Activated effector memory CD4-positive, alpha-beta T cell treated with Interleukin-2 at 50 U/mL for 16 hours (primary cell): ENCODE measurements at places on chromosomes 1 and 21.

GRCh38 chr21:29604076-29604475 lies 305.4 kb downstream of the BACH1 start:
- DNase-seq = no peak

- DNase-seq = no peak
Measured at GRCh38 chr1:239558991-239559390, 172.6 kb downstream of the CHRM3 start.

DNA sequence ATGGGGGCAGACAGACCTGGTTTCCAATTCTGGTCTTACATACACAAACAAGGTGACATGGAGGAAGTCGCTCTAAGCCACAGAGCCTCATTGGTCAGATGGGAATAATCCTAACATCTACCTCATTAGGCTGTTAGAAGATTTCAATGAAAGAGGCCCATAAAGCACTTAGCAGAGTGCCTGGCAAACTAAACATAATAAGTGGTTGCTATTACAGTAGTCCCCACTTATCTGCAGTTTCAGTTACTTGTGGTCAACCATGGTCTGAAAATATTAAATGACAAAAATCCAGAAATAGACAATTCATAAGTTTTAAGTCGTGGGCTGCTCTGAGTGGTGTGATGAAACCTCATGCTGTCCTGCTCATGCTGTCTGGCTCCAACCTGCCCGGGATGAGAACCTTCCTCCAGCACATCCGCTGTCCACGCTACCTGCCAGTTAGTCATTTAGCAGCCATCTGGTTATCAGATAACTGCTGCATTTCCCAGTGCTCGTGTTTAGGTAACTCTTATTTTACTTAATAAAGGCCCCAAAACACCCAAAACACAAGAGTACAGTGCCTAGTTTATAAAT lies 112.3 kb downstream of the DDX20 start:
- DNase-seq = no peak

GRCh38 chr1:216691710-216692109 lies 31.5 kb downstream of the ESRRG start:
- no peak for DNase-seq

- DNase-seq = no peak
Measured at GRCh38 chr1:23779826-23780371, 1.7 kb downstream of the PITHD1 start.

- DNase-seq = no peak
Measured at GRCh38 chr1:183609313-183609712, 19.1 kb upstream of the NCF2 start.

- DNase-seq = no peak
Measured at GRCh38 chr1:7702365-7702764, 68.7 kb upstream of the VAMP3 start.

DNA sequence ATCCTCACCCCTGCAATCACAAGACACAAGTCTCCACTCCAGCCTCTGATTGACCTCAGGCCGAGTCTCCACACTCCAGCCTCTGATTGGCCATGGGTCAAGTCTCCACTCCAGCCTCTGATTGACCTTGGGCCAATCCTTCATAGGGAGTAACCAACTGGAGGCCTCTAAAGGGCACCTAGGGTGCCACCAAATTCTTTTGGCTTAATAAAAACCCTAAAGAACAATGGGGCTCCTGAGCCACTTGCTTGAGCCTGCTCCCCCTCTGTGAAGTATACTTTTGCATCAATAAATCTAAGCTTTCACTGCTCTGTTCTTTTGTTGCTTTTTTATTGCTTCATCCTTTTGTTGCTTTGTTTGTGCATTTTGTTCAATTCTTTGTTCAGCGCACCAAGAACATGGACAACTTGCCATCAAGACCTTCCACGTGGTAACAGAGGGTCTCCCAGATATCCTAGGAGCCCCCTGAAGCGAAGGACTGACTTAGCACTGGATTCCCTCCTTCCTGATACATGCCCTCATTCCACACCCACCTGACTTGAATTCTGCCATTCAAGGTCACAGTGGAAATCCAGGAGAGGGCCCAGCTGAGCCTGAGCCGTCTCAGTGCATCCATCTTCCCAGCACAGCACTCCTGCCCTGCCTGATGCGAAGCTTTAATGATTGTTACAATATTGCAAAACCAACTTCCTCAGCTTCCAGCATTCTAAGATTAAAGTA lies 152.9 kb downstream of the NPHP4 start:
- DNase-seq = no peak

DNA sequence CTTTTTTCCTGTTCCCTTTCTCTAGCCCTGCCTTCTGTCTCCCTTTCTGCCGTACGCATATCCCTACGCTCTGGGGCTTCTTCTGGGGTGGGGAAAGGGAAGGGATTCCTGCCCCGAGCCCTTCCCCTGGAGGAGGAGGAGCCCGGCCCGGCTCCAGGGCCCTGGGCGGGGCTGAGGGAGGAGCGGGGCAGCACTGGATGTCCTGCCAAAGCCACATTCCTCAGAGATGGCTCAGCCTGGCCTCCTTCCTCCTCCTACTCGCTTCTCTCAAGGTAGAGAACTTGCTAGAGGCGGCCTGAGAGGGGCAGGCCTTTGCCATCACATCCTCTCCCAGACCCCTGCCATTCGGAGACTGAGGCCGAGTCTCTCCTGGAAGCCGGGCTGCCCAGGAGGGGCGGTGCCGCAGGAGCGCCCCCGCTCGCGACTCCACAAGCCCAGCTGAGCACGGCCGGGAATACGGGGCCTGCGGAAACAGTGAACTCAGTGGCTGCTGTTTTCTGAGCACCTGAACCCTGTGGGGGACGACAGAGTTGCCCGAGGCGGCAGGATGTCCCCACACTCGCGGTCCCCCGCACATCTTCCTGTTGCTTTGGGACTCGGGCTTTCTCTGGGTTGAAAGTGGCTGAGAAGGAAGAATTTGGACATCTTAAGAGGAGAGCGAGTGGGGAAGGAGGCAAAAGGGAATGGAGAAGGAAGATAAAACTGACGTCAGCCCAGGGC lies 12.2 kb downstream of the ADAMTSL4 start:
- DNase-seq = peak; percentile 59

GRCh38 chr1:14495381-14495780 lies 103.1 kb upstream of the KAZN start:
- no peak for DNase-seq

- DNase-seq = peak; percentile 82
Measured at GRCh38 chr1:26279456-26280332, at the start of gene SH3BGRL3. SH3BGRL3 (plus strand) TSS chr1:26280086; CDS start chr1:26280156, 70 bp downstream.

GRCh38 chr1:183276386-183277080 lies 90.5 kb downstream of the LAMC2 start:
- no peak for DNase-seq

- DNase-seq = no peak
Measured at GRCh38 chr1:89882348-89883029, 61.7 kb downstream of the LRRC8D start.

DNA sequence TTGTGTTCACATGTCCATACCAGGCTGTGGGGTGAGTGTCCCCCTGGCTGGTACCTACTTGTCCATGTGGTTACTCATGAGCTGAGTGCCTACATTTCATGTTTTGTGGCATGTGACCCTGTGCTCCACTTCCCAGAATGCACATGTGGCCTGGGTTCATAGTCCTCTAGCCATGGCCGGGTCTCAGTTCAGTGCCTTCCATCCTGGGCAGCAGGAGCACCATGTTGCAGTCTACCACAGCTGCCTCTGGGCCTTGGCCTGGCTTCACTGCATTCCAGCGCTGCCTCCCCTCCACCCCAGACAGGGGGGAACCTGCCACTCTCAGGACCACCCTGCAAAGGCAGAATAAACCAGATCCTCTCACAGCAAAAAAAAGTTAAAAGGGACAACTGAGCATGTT lies 5.5 kb downstream of the CEPT1 start:
- DNase-seq = no peak

- no peak for DNase-seq
Measured at GRCh38 chr1:232037774-232038388, 411.3 kb downstream of the DISC1 start.

DNA sequence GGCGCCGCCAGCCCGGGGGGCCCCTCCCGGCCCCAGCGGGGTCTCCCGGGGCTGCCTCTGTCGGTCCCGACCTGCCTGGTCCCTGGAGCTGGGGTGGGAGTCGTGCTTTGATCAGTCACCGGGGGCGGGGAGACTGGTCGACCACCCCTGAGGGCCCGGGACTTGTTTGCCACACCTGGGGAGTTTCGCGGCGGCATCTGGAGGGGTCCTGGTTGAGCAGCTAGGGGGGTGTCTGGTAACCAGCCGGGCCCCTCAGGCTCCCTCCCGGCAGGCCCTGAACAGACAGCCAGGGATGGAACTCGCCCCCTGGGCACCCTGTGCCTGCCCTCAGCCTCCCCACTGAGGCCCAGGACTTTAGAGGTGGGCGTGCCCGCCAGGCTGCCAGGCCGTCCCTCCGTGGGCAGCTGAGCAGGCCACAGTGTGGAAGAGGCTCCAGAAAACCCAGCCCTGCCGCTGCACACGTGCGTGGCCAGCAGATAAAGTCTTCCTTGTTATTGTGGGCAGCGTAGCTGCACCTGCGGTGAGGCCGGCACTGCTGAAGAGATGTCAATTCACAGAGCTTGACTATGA lies 13.3 kb upstream of the SAMD11 start:
- DNase-seq = no peak

DNA sequence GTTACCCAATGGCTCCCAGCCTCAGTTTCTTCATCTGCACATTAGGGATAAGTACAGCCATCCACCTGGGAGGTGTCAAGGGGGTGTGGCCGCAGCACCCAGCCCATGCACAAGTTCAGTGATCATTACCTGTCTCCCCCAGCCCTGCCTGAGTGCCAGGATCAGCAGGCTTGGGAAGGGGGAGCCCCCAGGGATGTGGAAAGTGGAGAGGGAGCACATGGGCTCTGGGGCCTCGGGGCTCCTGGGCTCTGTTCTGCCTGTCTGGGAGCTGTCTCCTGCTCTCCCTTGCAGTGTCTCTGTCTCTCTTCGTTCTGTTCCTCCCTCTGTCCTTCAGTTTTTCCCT lies 10.8 kb upstream of the PADI1 start:
- no peak for DNase-seq

DNA sequence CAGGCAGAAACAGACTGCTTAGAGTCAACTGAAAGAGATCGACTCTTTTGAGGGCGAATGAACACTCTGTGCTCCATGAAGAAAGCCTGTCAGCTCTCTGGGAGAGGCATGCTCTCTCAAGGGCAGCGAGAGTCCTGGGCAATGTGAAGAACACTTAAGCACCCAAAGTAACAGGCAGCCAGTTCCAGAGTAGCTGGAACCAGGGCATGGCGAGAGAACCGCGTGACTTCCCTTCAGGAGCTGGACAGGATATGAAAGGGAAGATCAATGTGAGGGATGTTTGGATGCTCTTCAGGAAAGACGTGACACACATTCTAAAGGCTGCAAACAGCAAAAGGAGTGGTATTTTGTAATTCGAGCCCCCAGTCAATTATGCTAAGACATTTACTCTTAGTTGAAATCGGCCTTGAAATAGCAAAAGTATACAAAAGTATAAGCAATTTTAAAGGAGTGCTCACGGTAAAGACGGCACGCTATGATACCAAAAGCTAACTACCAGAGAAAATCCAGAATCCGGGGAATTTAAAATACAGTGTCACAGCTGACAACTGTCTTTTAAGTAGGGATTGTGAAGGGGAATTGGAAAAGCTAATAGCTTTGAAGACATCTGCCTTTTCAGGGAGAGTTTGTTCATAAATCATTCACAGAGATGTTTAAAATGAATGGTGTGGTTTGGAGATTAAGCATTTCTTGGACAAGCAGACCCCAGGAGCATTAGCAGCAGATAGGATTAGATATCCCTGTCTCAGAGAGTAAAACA lies 20.8 kb downstream of the ADAMTS5 start:
- DNase-seq = no peak

DNA sequence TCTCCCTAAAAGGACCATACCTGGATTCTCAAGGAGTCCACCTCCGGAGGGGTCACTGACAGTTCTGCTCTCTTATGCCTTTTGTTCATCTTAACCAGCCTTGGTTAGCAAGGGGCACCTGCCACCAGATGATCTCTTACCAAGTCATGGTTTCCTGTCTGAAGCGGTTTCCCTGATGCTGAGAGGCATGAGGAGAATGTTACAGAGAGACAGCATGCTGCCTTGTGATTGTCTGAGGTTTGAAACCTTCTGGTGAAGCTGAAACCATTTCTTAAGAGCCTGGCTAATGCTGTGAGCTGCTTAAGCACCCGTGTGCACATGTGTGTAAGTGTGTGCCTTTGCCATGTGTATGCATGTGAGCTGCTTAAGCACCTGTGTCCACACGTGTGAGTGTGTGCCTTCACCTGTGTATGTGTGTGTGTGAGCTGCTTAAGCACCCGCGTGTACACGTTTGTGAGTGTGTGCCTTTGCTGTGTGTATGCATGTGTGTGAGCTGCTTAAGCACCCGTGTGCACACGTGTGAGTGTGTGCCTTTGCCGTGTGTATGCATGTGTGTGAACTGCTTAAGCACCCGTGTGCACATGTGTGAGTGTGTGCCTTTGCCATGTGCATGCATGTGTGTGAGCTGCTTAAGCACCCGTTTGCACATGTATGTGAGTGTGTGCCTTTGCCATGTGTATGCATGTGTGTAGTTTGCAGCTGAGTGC lies 136.4 kb upstream of the COL6A1 start:
- DNase-seq = no peak
